ENCODE measurements at places on chromosomes 5 and 9.

- DNase-seq, result no peak
These were observed 35.5 kb upstream of the TENT2 start for GRCh38 chr5:79576606-79577289.

- no peak for DNase-seq
These were observed 40.5 kb upstream of the ANGPTL2 start for GRCh38 chr9:127162864-127163365.

- no peak for DNase-seq
These were observed 263.5 kb downstream of the ARHGAP26 start for GRCh38 chr5:143033535-143034250.

DNA sequence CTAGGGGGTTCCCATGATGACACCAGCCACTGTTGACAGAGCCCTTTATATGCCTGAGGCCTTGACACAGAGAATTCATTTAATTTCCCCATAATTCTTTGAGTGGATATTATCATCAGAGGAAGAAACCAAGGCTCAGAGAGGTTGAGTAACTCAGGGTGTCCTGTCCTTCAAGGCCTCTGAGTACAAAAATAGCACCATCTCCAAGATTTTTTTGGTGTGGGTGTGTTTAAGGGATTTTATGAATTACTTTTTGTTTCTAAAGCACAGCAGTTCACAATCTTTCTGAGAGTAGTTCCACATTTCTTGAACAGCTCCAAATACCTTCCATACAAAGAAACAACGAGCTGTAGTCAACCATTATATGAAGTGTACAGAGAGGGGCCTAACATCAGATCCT lies 6.2 kb upstream of the GSN start:
- no peak for DNase-seq

GRCh38 chr9:95740217-95741004 lies 135.1 kb upstream of the ERCC6L2 start:
- DNase-seq, result no peak

DNA sequence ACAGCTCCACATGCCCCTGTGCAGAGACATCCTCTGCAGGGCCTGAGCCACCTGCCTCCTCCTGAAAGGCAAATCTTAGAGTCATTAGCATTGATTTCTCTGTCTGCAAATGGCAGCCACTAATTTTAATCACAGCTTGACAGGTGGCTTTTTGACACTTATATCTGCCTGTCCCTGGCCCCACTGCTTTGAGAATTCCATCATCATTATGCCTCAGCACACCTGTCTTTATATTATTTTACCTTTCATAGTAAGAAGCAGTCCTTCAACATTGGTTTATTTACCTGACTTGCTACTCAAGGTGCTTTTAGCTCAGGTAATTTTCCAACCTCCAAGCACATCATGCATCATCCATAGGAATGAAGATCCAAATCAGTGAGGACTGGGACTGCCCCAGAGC lies 451.3 kb downstream of the MTRR start:
- DNase-seq, result no peak

DNA sequence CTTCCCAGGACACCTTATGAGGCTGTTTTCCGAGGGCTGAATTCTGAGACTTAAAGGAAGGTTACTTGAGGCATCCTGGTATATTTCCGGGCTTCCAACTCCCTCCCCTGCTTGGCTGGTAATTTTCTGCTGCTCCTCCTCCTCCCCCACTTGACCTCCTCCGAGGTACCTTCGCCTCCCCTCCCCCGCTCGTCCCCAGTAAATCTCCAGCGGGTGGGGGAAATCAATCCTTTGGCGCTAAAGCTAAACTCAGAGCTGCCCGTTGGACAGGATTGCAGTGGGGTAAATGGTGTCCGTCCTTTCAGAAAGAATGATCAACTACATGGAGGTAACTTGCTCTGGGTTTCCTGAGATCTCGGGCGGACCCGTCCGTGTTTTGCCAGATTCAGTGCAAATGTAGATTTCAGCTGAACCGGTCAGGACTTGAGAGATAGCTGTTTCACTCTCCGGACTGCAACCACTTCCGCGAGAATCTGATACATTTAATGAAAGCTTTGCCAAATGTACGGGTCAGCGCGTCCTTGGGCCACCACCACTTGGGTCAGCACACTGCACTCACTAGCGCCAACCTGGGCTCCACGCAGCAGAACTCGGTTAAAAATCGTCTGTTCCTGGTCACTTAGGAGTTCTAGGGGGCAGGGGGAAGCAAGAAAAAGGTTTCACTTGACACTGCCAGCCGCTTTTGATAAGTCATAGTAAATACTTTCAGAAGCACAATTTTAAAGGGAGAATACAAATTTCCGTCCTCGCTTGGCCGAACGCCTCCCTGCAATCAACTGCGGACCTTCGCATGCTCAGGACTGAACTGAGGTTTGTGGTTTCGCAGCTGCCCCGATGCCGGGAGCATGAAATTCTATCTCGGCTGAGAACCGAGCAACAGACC lies 4.6 kb upstream of the ISL1 start:
- DNase-seq, result no peak

GRCh38 chr9:19783500-19783899 lies 5.3 kb downstream of the SLC24A2 start:
- no peak for DNase-seq

DNA sequence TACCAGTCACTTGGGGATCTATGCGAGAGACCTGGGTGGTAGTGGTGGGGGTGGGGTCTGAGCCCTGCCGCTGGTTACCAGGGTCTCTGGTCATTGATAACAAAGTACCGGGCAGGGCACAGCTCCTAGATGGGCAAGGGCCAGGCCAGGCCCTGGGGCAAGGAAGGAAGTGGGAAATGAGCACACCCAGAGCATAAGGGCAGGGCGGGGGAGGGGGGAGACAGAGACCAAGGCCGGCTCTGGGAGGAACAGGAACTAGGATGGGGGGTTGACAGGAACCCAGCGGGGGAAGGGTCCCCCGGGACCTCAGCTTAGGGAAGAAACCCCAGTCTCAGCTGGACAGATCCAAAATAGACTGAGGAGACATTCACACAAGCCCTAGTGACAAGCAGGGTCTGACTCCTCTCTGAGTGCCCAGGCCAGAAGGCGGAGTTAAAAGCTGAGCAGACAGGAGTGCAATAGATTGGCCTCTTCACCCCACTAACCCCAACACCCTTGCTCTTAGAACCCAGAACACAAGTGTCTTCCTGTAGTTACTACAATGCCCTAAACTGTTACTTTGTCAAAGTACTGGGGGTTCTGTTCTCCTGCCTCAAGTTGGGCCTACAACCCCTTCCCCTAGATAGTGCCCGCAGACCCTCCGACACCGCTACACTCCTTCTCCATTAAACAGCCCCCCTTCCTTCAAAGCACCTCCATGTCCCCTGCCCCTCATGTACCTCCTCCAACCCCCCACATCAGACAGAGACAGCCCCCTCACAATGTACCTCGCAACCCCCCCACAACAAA lies 628 bp downstream of the ATOSB start:
- no peak for DNase-seq

- no peak for DNase-seq
These were observed at the start of gene SPACA9 for GRCh38 chr9:132878695-132879456. Gene SPACA9 (plus strand): TSS chr9:132878898. CDS start chr9:132883948, 5,050 bp downstream.

GRCh38 chr9:114249424-114250234 lies 73.3 kb upstream of the ORM1 start:
- DNase-seq, result no peak

DNA sequence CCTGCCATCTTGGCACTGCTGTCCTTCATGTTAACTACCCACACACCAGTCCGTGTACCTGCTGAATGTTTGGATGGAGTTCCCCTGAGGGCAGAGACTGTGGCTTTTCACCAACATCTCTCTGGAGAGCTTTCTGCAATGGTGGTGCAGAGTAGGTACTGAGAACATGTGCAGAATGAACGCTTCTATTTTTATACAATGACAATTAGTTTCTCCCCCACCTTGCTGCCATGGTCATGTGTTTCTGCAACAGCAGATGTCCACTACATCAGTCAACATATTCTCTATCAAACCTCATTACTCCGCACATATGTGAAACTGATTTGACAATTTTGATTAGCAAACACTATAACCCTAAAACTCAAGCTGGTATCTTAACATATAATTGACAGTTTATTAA lies 14.5 kb downstream of the PTCH1 start:
- DNase-seq, result no peak

DNA sequence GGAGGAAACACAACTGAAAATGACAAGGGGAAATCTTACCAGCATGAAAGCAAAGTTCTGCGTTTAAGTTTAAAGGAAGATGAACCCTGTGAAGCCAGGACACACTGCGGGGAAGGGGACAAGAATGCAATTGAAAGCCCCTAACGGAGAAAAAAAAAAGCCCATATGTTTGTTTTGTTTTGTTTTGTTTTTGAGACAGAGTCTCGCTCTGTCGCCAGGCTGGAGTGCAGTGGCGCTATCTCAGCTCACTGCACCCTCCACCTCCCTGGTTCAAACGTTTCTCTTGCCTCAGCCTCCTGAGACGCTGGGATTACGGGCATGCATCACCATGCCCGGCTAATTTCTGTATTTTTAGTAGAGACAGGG lies 2.9 kb downstream of the STK10 start:
- DNase-seq, result no peak

- no peak for DNase-seq
These were observed 49.4 kb upstream of the KCNMB1 start for GRCh38 chr5:170438581-170438980.

- no peak for DNase-seq
These were observed 2.8 kb downstream of the NR3C1 start for GRCh38 chr5:143400541-143401226.

DNA sequence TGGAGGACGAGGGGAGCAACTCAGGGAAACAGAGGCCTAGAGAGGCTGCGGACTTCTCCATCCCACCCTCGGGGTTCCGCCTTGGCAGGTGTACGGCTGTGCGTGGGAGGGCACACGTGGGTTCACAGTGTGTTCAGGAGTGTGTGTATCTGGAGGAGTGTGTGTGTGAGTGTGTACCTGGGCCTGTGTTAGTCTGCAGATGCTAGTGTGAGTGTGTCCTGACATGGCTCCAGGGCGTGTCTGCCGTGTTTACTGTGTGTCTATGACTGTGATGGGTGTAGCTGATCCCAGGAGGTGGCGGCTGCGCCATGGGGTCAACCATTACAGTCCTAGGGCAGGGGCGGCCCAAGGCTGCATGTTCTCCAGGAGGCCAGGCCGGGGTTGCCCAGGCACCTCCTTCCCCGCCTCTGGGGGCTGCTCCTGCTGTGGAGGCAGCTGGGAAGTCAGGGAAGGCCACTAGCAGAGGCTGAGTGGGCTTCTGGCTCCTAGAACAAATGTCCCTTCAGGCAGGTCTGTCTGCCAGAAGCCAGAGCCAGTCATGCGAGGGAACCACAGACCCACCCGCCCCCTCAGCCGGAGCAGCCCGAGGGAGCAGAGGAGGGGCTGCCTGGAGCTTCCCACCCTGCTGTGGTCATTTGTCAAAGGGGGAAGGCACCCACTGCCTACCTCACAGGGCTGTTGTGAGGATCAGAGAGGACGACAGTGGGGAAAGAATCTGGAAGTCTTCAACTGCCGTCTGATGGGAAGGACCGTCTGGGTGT lies 21.4 kb downstream of the CRB2 start:
- DNase-seq, result no peak

GRCh38 chr5:848671-849111 lies 2.1 kb downstream of the ZDHHC11 start:
- DNase-seq, result no peak

DNA sequence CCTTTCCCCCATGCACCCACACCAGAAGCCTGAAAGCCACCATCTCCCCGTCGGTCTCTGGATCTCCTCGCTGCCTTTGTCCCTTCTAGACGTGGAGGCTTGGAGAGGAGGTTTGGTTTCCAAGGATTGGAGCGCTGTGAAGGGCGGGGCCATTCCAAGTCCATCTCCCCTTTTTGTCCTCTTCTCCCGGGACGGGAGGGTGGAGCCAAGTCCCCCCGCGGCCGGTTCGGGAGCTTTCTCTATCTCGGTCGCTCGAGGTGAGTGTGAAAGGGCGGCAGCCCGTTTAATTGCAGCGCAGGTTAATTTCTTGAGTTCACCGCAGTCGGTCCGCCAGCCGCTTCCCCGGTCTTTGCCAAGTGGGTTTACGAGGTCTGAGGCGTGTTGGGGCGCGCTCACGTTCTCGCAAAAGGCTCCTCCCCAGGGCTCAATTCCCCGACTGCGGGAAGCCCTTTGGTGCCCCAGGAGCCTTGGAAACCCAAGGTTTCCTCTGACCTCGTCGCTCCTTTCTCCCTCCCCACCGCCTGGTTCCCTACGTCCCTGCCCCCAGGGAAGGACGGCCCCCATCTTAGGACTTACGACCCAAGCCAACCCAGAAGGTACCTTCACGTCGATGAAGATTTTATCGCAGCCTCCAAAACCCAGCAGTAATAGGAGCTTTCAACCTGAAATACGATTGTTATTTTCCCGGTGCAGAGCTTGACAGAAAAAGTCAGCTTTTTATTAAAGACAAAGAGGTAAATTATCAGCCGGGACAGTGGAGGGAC lies 2.8 kb upstream of the ZNF462 start:
- DNase-seq, result no peak

- no peak for DNase-seq
These were observed 8.4 kb downstream of the SPEF2 start for GRCh38 chr5:35626108-35626507.

GRCh38 chr5:59617186-59617771 lies 276.2 kb downstream of the PDE4D start:
- DNase-seq, result no peak

GRCh38 chr5:72034770-72035169 lies 72.5 kb upstream of the MAP1B start:
- no peak for DNase-seq

GRCh38 chr9:95201206-95201605 lies 116.3 kb downstream of the FANCC start:
- DNase-seq, result no peak

- DNase-seq, result no peak
These were observed 206.6 kb downstream of the NSG2 start for GRCh38 chr5:174252121-174252520.

- DNase-seq, result no peak
These were observed 299.7 kb downstream of the CWC27 start for GRCh38 chr5:65068410-65068809.

- no peak for DNase-seq
These were observed 428.6 kb upstream of the ADAMTSL1 start for GRCh38 chr9:18045326-18045725.

GRCh38 chr5:157761690-157762621 lies 18.4 kb downstream of the LSM11 start:
- no peak for DNase-seq

Measured in stimulated activated CD4-positive, alpha-beta T cell treated with anti-CD3 and anti-CD28 coated beads, TNF-alpha, amount 100 ng/mL, for 24 hours (primary cell).